Effector CD8-positive, alpha-beta T cell (primary cell): ENCODE measurements at places on chromosomes 7 and 10.

GRCh38 chr7:106180721-106181120 lies 68.6 kb upstream of the SYPL1 start:
- DNase-seq: no peak

GRCh38 chr7:43844257-43844656 lies 25.1 kb downstream of the MRPS24 start:
- no peak for DNase-seq

GRCh38 chr7:155456738-155457543 lies 988 bp upstream of the EN2 start:
- DNase-seq: no peak

GRCh38 chr7:151226560-151226874 lies 488 bp downstream of the ABCF2 start:
- no peak for DNase-seq

- no peak for DNase-seq
Observed at GRCh38 chr10:6136215-6137201, 47.7 kb downstream of the RBM17 start.

DNA sequence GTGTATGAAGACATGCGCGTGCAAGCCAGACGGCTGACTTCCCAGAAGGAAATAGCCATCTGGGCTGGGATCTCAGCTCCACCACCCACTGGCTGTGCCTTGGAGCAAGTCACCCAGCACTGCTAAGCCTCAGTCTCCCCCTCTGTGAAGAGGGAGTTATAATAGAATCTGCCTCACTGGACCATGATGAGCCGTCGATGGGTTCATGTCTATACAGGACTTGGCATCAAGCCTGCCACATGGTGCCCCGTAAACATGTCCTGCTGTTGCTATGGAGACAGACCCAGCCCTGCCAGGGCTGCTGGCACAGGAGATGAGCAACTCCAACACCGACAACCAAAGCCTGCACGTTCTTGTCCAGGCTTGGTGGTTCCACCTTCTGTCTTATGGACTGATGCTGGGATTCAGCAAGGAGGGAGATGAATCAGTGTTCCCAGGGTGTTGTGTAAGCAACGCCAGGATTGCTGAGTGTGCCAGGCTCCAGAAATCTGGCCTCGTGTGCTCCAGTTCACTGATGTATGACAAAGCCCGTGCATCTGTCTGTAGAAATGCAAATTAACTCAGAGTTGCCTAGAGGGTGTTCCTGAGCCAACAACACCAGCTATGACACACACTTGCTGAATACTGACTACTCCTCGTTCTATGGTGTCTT lies 5.6 kb downstream of the GPR15LG start:
- no peak for DNase-seq

- no peak for DNase-seq
Observed at GRCh38 chr7:157409753-157410727, 73.2 kb downstream of the DNAJB6 start.

DNA sequence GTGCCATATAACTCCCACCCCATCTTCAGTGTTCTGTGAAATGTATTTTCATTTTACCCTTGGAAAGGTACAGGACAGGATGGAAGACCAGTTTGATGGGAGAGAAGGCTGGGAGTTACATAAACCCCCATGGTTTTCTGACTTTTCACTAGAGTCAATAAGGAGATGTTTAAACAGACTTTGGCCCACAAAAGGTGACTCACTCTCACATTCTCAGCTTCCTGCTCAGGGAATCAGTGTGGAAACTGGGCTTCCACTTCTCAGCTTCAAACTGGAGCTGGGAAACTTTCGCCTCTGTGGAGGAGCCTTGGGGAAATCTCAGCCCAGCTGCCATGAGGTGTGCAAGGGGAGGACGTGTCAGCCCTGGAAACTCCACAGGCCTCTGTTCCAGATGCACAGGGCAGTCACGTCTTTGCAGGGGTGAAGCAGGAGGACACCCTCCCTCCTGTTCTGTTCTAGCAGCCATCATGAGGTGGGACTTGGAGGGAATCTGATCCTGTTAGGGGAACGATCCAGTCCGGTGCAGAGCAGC lies 560.5 kb upstream of the GALNT17 start:
- no peak for DNase-seq

GRCh38 chr10:88889559-88890337 lies 9.7 kb downstream of the STAMBPL1 start:
- DNase-seq: no peak

- DNase-seq: no peak
Observed at GRCh38 chr10:6045314-6045848, 16.8 kb downstream of the IL2RA start.

DNA sequence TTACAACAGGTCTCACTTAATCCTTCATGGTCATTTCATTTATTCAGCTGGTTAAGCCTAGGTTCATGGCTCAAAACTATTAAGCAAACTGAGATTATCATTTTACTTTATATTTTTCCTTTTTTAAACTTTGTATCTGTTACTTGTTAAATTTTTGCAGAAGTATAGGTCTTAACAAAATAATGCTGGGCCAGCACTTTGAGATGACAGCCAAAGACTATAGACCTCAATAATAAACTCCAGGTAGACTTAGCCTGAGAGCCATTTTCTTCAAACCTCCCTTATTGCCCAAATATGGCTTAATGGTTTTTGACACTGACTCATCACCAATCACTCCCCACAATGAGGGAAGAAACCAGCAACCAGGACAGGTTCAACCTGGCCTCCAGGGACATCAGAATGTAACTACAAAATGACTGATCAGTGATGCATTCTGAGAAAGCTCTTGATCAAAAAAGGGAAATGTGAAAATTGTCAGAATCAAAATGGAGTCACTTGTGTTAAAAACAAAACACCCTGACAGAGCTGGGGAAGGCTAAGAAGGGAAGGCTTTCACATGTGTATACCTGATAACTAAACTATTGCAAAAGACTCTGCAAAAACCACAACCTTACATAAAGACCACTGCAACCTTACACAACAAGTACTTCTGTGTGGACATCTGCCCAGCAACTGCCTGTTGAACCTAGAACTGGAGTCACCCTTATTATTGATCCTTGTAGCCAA lies 2.1 kb upstream of the CCDC126 start:
- DNase-seq: no peak

GRCh38 chr10:14586901-14587300 lies 187.8 kb downstream of the FAM107B start:
- peak; percentile 62 for DNase-seq

- no peak for DNase-seq
Observed at GRCh38 chr7:156832195-156832877, 60.6 kb downstream of the LMBR1 start.

- DNase-seq: no peak
Observed at GRCh38 chr10:112562809-112563663, 116.0 kb downstream of the VTI1A start.

DNA sequence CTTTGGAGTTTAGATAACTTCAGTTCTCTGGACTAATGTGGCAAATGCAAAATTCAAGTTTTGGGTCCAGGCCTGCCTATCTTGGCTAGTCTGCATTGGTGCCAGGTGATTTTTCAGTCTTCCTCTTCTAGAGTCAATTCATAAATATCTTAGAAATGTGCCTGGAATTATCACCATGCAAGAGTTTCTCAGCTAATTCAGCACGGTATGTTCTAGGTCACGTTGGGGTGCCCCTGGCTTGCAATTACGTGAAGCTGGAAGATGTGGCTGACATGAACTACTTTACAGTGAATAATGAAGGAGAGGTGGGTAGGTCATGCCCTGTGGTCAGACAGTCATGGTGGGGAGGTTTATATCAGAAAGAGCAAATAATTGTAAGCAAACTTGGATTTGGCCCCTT lies 25.0 kb downstream of the ZDHHC6 start:
- no peak for DNase-seq

DNA sequence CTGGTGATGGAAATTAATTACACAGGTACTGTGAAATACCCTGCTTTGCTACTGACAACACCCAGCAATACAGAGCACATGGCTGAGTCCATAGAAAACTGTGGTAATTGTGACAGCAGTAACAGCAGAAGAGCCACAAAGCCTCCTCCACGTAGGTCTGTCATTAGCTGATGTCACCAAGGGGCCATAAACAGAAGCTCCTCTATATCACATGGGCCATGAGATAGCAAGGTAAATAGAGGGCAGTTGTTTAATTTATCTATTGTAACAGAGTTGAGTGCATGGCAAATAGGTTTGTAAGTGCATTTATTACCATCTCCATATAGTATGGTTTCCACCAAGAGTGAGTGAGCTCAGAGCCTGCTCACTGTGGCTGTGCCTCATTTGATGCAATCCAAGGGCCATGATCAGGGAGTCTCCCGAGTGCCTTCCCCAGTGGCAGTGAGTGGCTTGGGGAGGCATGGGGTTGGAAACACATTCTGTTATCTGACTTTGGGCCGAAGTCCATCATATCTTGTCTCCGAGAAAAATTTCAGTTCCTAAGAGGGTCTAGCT lies 281.2 kb downstream of the SKAP2 start:
- DNase-seq: no peak

- DNase-seq: no peak
Observed at GRCh38 chr10:97006364-97006763, 174.3 kb downstream of the LCOR start.

DNA sequence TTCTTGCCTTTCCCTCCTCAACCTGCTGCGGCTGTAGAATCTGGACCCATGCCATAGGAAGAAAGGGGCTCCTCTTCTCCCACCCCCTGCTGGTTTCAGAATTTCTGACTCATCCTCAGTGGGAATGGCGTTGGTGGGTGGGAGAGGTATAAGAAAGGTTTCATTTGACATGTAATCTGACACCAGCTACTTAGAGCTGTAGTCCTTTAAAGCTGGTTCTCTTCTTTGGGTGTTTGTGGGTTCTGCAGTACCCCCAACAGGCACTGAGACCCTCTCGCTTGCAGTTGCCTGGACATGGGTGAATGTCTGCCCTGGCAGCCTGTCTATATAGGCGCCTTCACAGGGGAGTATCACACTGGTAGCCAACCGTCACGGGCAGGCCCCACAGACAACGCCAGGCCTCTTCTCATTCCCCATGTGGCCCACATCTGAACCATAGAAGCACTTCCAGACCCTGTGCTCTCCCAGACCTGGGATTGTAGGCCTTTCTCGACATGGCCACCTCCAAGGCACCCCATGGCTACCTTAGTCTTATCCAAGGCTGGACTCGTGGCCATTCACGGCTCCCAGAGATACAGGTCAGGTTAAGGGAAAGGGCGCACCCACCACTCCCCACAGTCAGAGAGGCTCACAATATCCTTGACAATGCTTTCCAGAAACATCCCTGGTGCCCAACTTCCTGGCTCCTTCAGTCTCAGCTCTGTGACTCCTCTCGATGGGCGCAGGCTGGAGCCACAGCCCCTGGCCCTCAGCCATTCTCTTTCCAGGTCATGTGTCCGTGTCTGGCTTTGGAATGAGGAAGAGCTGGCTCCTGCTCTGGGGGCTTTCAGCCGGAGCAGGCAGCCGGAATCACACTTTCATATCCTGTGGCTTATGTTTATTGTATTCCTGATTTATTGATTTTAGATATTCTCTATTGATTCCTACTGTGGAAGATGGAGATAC lies 17.5 kb downstream of the ZNF862 start:
- DNase-seq: no peak

DNA sequence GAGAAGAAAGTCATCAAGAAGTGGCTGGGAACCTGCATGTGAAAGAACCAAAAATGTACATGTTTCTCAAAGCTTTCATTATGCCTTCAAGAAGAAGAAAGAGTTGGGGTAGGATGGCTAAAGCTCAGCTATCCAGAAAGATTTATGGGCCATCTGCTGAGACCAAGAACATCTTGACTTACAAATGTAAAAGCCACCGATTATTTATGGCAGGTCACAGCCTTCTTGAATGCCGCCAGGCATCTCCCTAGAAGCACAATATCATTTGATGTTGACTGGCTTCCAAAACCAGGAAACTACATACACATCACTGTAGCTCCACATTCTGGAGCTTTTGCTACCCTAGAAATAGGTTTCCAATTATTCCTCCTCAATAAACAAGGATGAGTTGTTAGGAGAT lies 254.2 kb upstream of the AOAH start:
- no peak for DNase-seq

GRCh38 chr7:116443101-116443523 lies 56.4 kb upstream of the CAV2 start:
- no peak for DNase-seq

DNA sequence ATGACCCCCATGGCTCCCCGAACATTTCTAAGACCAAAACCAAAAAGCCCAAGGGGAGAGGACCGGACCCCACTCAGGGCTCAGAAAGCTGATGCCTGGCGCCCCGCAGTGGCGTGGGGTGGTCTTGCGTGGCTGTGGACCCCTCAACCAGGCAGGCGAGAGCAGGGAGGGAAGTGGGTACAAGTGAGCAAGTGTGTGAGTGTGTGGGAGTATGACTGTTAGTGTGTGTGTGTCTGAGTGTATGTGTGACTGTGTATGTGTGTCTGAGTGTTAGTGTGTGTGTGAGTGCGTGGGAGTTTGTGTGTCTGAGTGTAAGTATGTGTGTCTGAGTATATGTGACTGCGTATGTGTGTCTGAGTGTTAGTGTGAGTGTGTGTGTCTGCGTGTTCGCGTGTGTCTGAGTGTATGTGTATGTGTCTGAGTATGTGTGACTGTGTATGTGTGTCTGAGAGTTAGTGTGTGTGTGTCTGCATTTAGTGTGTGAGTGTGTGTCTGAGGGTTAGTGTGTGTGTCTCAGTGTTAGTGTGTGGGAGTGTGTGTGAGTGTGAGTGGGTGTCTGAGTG lies 34.0 kb upstream of the INSIG1 start:
- DNase-seq: no peak

- DNase-seq: no peak
Observed at GRCh38 chr10:125662584-125662983, 20.4 kb downstream of the TEX36 start.

DNA sequence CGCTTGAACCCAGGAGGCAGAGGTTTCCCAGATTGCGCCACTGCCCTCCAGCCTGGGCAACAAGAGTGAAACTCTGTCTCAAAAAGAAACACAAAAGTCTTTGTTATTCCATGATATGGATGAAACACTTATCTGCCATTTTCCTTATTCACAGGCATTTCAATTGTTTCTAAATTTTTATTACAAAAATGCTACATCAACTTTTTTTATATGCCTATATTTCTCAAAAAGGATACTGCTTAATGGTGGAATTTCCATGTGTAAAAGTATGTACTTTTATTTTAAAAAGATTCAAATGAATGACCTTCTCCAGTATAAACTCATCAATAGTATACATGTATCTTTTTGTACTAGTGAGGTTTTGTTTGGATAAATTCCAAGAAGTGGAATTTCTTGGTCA lies 41.9 kb upstream of the STMP1 start:
- DNase-seq: no peak

DNA sequence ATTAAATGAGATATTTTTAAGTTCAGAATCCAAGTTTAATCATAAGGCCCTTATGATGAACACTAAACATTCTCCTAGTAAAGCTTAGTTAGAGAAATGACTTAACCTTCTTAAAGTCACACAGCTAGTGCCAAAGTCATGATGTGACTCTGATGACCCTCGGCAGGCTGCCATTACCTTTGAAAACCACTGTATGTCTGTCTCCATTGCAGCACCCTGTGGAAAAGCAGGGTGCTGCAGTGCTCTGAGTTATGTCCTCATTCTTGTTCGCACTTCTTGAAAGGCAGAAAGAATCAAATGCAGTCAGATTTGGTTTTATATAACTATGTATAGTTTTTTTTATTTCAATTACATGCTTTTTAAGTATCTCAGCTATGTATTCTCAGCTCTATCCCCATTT lies 105.0 kb downstream of the PHTF2 start:
- DNase-seq: no peak
